Naive B cell (primary cell): ENCODE measurements at places on chromosomes 4 and X. TPM values are rescaled to one million over a fixed set of nuclear protein-coding genes. Genes with fewer than 3 reads are reported as not detected.

VCX gene
- polyA plus RNA-seq = not detected

GRCh38 chr4:185644408-185644807 lies 109.1 kb upstream of the PDLIM3 start:
- H3K27me3 ChIP-seq = peaks cover 17% of the 10 kb centered on the region
- H3K27ac ChIP-seq = no peak overlapping the region
- H3K4me3 ChIP-seq = no peak overlapping the region
- no peaks in the 10 kb centered on the region for H3K36me3 ChIP-seq
- H3K4me1 ChIP-seq = peaks cover 2% of the 10 kb centered on the region

DNA sequence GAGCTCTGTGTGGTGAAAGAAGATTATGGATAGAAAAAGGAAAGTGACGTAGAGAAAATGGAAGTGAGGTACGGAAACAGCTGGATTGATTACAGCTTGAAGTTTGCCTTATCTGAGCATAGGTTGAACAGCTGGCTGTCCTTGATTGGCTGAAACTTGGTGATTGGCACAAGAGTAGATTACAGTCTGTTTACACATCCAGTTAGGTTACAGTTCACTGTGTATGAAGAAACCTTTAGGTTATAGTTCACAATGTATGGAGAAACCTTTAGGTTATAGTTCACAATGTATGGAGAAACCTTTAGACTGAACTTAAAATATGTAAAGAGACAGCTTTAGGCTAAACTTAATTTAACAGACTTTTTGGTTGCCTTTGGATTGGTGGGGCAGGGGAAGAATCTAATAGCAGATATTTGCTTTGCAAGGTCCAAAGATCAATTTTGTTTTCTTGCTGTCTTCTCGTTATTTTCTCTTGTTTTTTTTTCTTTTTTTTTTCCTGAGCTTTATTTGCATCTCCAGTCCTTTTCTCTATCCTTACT lies 15.6 kb upstream of the ART3 start:
- peaks cover 33% of the 10 kb centered on the region for H3K4me1 ChIP-seq
- H3K27ac ChIP-seq = no peak overlapping the region
- no peaks in the 10 kb centered on the region for H3K36me3 ChIP-seq

- DNase-seq = no peak
- peaks cover 22% of the 10 kb centered on the region for H3K27me3 ChIP-seq
- H3K4me3 ChIP-seq = no peak overlapping the region
- H3K4me1 ChIP-seq = no peaks in the 10 kb centered on the region
- H3K36me3 ChIP-seq = no peaks in the 10 kb centered on the region
These were observed 24.4 kb upstream of the PDE5A start for GRCh38 chr4:119652998-119653397.

NPY2R gene
- polyA plus RNA-seq = not detected

CLTRN gene
- not detected for polyA plus RNA-seq

GRCh38 chr4:124386648-124387047 lies 325.9 kb downstream of the ANKRD50 start:
- no peaks in the 10 kb centered on the region for H3K27me3 ChIP-seq
- no peak overlapping the region for H3K4me3 ChIP-seq
- H3K4me1 ChIP-seq = no peaks in the 10 kb centered on the region
- no peak overlapping the region for H3K27ac ChIP-seq

NLRP2B gene
- not detected for polyA plus RNA-seq

- no peaks in the 10 kb centered on the region for H3K27me3 ChIP-seq
- H3K4me1 ChIP-seq = no peaks in the 10 kb centered on the region
- no peaks in the 10 kb centered on the region for H3K36me3 ChIP-seq
- DNase-seq = no peak
These were observed 947.8 kb downstream of the C4orf33 start for GRCh38 chr4:130043732-130044160.

IQCM gene
- not detected for polyA plus RNA-seq

DNA sequence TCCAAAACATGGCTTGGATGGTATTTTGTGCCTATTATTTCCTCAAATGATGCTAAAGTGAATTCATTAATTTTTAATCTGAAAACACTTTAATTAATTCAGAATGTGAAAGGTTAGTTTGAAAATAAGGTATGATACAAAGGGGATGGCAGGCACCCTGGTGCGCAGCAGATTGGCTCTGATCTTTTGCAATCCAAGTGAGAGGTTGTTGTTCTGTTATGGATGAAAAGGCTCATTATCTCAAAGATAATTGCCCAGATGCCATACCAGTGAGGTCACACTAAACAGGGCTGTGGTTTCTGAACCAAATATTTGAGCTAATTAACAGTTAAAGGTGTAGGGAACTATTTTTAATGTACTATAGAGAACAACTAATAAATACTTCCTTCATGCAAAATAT lies 504.9 kb downstream of the RAPGEF2 start:
- H3K27me3 ChIP-seq = no peaks in the 10 kb centered on the region
- H3K4me3 ChIP-seq = no peak overlapping the region

DNA sequence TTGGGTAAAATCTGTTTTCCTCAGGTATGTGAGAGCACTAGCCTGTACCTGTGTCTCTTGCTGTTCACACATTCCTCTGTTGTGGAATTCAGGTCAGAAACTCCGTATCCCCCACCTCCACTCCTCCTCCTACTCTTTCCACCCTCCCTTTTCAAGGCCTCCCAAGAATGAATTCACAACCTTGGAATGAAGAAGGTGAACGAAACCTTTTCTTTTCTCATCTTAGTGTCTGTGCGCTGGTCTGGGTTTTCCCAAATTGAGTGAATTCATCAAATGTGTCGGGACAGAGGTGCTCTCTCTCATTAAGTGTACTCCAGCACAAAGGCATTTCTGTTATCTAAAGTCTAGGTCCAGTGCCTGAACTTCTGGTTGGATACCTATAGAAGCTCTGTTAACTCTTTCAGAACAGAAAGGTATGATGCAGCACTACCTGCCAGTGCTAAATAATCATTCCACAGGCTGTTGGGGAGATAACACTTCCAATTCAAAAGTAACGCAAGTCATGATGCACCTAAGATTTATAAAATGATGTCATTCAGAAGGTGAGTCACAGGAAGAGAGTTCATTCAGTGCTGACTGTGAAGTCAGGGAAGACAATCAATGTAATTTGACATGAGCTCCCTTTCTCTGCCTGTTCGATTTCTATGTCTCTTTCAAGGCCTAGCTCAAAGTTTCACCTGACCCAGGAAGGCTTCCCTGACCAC lies 41.9 kb downstream of the COL4A6 start:
- H3K27ac ChIP-seq = no peak overlapping the region
- H3K4me3 ChIP-seq = no peak overlapping the region
- no peaks in the 10 kb centered on the region for H3K27me3 ChIP-seq
- DNase-seq = no peak
- no peaks in the 10 kb centered on the region for H3K4me1 ChIP-seq

DNA sequence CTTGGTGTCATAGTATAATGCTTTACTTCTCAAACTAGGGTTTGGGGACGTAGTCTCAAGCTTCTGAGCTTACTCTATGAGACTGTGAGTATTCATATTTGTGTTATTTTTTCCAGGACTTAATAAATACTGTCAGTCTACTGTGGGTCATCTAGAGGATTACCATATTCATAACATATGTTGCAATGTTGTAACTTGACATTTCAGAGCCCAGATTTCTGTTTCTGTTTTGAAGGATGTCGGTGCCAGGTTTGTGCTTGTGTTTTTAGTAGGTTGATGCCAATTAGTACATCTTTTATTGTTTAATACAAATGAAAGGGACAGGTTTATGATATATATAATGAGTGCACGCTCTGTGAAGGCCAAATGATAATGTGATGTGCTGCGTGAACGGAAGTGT lies 69.6 kb downstream of the SPANXN4 start:
- H3K4me1 ChIP-seq = no peaks in the 10 kb centered on the region
- H3K4me3 ChIP-seq = no peak overlapping the region
- no peak for DNase-seq
- H3K36me3 ChIP-seq = no peaks in the 10 kb centered on the region
- H3K27me3 ChIP-seq = no peaks in the 10 kb centered on the region
- no peak overlapping the region for H3K27ac ChIP-seq

GRCh38 chr4:6272863-6273660 lies 3.4 kb downstream of the WFS1 start:
- no peak overlapping the region for H3K4me3 ChIP-seq
- no peaks in the 10 kb centered on the region for H3K36me3 ChIP-seq

ZBED1 gene
- 58.4 TPM for polyA plus RNA-seq

GRCh38 chr4:44760142-44760898 lies 34.0 kb upstream of the GNPDA2 start:
- H3K36me3 ChIP-seq = no peaks in the 10 kb centered on the region
- H3K4me1 ChIP-seq = no peaks in the 10 kb centered on the region

MTNR1A gene
- not detected for polyA plus RNA-seq

DNA sequence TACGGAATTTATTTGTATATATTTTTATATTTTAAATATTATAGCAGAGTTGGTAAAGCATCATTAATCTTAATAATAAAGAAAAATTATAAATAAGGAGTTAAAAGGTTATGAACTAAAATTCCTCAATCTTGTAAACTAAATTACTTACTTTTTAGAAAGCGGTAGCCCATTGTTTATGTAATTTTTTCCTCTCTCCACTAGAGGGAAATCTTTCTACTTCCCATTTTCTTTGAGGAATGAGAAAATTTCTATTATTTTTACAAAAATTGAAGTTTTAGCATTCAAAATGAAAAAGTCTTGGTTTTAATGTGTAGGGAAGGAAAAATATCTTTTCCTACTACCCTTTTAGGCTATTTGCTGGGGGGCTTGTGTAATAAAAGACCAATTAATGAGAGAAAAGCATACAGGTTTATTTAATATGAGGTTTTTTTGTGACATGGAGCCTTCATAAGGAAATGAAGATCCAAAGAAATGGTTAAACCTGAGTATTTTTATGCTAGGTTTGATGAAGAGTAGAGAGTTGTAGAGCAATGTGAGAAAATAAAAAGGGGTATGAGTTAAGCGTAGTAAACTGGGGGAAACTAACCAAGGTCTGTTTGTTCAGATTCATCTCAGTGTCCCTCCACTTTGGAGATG lies 68.7 kb upstream of the ADAD1 start:
- no peaks in the 10 kb centered on the region for H3K4me1 ChIP-seq
- no peaks in the 10 kb centered on the region for H3K36me3 ChIP-seq
- DNase-seq = no peak
- H3K4me3 ChIP-seq = no peak overlapping the region

DNA sequence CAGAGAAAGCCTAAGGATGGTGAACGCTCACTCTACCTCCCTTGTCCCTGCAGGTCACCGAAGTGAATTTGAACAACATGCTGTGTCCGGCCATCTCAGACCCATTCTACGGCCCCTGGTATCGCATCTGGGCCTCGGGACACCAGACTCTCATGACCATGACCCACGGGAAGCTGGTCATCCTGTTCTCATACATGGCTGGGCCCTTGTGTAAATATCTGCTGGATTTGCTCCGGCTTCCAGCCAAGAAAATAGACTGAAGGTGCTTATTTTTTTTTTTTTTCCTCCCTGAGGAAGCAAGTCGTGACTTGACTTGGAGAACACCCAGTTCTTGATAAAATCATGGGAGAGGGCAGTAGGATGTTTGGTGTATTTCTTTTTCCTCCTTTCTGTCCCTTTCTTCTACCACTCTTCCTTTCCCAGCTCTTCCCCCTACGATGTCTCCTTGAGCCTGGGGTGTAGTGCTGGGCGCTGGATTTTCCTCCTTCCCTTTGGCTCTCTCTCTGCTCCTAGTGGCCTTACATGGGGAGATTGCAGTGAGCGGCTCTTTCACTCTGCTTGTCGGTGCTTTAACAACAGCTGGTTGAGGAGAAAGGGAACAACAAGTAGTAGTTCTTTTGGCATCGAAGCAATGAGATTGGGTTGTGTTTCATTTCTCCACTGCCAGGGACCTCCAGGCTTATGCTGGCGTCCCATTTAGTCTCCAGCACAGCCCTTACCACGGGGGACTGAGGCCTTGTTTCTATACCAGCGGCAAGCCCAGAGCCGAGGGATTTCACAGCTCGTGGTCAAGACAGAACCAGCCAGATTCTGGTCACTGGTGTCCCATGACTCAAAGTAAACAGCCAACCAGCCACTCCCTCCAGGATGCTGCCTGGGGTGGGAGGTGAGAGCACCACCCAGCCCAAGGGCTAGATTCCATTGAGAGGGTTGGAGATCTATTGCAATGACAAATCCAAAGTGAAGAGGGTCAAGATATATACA lies 144.4 kb downstream of the AMMECR1 start:
- H3K4me1 ChIP-seq = peaks cover 23% of the 10 kb centered on the region
- no peaks in the 10 kb centered on the region for H3K27me3 ChIP-seq
- H3K27ac ChIP-seq = peak overlapping the region; percentile 82
- H3K36me3 ChIP-seq = no peaks in the 10 kb centered on the region
- DNase-seq = no peak
- no peak overlapping the region for H3K4me3 ChIP-seq

- no peaks in the 10 kb centered on the region for H3K4me1 ChIP-seq
- no peaks in the 10 kb centered on the region for H3K36me3 ChIP-seq
- no peak overlapping the region for H3K27ac ChIP-seq
- no peak overlapping the region for H3K4me3 ChIP-seq
- peaks cover 10% of the 10 kb centered on the region for H3K27me3 ChIP-seq
These were observed 19.5 kb downstream of the WWC2 start for GRCh38 chr4:183118585-183118984.

CT45A5 gene
- polyA plus RNA-seq = not detected

DNA sequence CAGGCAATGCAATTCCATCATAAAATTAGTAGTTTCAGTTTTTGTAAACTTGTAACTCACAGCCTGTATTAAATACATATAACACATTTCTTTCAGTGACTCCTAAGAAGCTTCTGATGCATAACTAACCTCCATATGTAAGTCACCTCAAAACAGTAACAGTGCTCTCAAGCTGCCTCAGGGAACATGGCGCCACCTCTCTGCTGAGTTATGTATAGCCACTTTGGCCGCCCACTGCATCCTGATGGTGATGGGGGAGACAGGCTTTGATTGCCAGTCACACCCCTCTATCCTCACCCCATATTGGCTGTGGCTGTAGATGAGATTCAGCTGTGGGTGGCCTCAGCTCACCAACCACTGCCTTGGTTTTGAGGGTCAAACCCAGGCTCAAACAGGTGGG lies 54.3 kb downstream of the LRBA start:
- no peak overlapping the region for H3K27ac ChIP-seq
- H3K36me3 ChIP-seq = peaks cover 32% of the 10 kb centered on the region
- H3K4me3 ChIP-seq = no peak overlapping the region
- no peaks in the 10 kb centered on the region for H3K27me3 ChIP-seq
- no peak for DNase-seq
- H3K4me1 ChIP-seq = peaks cover 24% of the 10 kb centered on the region

AMTN gene
- polyA plus RNA-seq = not detected

- H3K4me3 ChIP-seq = no peak overlapping the region
- H3K27me3 ChIP-seq = no peaks in the 10 kb centered on the region
- H3K36me3 ChIP-seq = no peaks in the 10 kb centered on the region
- H3K4me1 ChIP-seq = no peaks in the 10 kb centered on the region
These were observed 98.9 kb downstream of the ARHGAP6 start for GRCh38 chrX:11566789-11567188.

F9 gene
- polyA plus RNA-seq = not detected

GRCh38 chrX:130211415-130212186 lies 39.8 kb downstream of the RAB33A start:
- DNase-seq = no peak
- H3K4me1 ChIP-seq = no peaks in the 10 kb centered on the region
- no peak overlapping the region for H3K4me3 ChIP-seq
- peaks cover 21% of the 10 kb centered on the region for H3K36me3 ChIP-seq
- H3K27ac ChIP-seq = no peak overlapping the region

- H3K4me3 ChIP-seq = no peak overlapping the region
- no peaks in the 10 kb centered on the region for H3K4me1 ChIP-seq
These were observed 243.8 kb upstream of the LDB2 start for GRCh38 chr4:17142232-17142711.

- H3K27ac ChIP-seq = no peak overlapping the region
- H3K4me1 ChIP-seq = no peaks in the 10 kb centered on the region
- H3K27me3 ChIP-seq = no peaks in the 10 kb centered on the region
These were observed 1317.4 kb upstream of the TENM3 start for GRCh38 chr4:180925805-180926204.
